ENCODE measurements at places on chromosomes 7 and 10.

DNA sequence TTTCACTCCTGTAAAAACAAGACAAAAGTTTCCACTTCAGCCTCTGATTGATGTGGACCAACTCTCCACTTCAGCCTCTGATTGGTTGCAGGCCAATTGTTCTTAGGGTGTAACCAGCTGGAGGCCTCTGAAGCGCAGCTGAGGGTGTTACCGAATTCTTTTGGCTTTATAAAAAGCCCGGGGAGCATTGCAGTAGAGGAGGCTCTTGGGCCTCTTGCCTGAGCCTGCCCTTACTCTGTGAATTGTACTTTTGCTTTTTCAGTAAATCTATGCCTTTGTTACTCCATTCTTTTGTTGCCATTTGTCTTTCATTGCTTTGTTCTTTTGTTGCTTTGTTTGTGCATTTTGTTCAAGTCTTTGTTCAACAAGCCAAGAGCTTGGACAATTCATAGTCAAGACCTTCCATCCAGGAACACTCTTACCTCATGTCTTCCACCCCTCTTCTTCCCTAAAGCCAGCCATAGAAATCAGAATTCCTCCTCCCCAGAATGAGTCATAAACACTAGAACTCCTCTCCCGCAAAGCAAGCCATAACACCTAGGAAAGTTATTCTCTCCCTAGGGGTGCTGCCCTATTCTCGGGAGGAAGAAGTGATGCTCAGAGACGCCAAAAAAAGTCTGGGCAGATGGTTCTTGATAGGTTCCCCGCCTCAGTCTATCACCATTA, 53.5 kb upstream of the ARMC3 start:
- DNase-seq: no peak

- DNase-seq: no peak
Observed at GRCh38 chr10:47043928-47044538, 132.8 kb downstream of the PTPN20 start.

- no peak for DNase-seq
Observed at GRCh38 chr10:95474228-95475002, 86.8 kb downstream of the SORBS1 start.

DNA sequence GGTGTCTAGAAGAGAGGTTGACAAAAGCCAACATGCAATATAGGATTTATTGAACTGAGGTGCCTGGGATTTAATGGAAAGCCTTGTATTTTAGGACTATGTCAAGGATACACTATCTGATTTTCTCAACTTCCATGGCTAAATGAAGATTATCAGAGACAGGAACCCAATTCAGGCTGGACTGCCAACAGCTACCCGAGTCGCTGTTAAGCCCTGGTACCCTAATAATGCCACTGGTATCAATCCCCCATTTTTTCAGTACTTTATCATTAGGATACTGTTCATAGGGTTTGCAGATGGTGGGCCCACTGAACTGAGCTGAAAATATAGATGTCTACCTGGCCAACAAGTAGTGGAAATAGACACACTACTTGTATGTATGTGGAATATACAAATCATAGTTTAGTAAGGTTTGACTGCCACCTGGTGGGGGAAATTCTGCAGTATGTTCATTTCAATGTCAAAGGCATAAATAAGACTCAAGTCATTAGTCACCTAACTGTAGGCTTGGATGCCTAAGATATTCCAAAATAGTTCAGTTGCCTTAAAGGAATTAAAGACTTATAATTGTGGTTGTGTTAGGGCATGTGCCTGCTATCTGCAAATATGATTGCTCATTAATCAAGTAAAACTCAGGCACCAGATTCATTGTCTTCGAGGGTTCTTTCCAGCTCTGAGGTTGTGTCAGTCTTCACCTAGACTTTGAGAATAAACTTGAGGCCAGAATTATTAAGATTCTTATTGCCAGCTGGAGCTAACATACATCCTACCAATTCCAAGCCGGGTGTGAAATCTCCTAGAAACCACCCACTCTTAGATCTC, 34.1 kb upstream of the NOBOX start:
- DNase-seq: peak; percentile 42

DNA sequence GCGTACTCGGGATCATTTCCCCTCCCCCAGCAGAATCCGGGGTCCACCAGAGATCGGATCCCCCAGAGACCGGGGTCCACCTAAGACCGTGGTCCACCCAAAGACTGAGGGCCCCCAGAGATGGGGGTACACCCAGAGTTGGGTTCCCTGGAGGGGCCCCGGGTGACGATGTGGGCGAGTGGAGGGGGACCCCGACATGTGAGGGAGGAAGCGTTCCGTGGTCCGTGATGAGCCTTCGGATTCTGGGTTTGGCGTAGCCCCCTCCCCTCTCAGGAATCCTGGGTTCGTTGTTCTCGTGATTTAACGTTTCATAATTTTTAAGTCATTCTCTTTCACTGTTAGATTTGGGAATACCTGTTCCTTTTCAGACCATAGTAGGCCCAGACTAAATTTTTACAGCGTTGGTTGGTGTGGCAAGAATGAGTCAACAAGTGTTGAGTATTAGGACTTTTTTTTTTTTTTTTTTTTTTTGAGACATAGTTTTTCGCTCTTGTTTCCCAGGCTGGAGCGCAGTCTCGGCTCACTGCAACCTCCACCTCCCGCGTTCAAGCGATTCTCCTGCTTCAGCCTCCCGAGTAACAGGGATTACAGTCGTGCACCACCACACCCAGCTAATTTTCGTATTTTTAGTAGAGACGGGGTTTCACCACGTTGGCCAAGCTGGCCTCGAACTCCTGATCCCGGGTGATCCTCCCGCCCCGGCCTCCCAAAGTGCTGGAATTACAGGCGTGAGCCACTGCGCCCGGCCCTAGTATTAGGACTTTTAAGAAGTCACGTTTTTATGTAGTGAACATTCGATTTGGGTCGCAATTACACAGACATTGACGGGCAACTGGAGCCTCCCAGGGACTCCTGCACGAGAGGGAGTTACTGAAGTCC, 672 bp downstream of the GTPBP4 start:
- peak; percentile 11 for DNase-seq

GRCh38 chr7:100163006-100163531, 4.5 kb upstream of the TRAPPC14 start:
- DNase-seq: no peak

DNA sequence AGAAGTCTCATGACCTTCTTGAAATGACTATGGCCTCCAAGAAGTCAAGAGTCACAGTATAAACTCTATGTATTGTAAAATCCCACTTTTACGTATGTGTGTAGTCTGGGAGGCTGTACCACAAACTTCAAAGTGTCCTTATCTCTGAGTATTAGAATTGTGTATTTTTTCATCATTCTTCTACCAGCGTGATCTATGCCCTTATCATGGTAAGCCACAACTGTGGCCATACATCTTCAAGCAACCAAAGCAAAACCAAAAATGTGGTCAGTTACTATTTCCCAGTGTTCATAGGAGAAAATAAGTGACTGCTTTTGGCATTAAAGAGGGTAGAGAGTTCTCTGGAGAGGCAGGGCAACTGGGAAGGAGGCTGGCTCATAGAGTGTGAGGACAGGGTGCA, 42.8 kb downstream of the SPOCK2 start:
- DNase-seq: no peak

DNA sequence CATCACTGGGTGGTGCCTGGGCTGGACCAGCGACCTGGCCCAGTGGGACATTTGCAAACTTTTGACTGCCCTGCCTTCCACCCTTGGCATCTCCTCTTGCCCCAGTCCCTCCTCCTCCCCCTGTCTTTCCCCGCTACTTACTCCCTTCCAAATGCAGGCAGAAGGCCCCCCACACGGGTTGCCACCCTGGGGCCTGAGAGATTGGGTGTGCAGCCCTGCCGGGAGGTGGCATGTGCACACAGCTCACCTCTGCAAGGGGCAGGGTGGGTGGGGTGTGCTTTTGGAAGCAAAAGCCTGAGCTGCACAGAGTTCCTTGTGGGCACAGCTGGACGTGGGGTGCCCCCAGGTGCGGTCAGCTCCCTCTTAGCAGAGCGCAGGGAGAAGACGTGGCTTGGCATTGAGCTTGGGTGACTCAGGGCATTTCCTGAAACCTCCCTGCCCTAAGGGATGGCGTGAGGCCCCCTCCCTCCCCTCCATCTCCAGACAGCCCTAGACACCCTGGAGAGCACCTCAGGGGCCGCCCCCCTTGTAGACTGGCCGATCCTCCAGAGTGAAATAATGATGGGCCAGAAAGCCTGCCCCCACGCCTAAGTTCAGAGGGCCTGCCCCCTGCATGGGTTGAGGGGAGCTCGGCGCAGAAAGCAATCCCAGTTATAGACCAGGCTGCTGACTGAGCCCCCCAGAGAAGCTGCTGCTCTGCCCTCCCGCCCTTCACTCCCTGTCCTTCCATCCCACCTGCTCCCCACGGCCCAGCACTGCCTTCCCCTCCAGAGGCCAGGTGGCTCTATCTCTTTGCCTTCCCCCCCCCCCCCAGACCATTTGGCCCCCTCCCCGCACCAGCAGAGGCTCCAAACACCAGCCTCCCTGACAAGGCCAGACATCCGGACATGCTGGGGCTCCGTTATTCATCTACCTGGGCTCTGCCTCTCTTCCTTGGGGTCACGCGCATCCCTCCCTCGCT, 2.3 kb upstream of the SHH start:
- no peak for DNase-seq

DNA sequence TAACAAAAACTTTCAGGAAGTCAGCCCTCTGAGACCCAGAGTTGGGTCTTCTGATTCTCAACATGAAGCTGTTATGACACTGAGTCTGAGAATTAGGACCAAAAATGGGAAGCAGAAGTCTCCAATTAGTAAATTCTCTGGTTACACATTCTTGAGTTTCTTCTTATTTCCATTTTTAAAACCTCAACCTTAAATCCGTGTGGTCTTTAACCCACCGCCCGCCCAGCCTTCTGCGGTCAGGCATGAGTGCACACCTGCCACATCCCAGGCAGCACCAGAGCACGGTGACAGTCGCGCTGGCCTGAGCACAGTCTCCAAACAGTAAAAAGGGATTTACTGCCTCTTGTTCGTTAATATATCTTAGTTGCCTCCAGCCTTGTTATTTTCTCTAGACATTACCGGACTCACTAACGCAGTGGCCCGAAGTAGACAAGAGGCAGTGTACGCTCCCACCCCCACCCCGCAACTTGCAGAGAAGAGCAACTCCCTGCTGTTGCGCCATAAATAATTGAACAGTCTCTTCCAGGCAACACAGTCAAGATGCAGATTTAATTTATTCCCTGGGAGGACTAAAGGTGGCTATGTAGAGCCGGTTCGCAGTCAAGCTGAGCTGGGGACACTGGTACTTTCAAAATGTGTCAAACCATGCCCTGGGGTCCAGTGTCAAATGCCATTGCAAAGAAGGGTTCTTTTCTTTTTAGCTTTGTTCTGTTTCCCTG, 147.0 kb upstream of the CELF2 start:
- no peak for DNase-seq

GRCh38 chr10:122044045-122044661, 55.2 kb downstream of the TACC2 start:
- DNase-seq: no peak

DNA sequence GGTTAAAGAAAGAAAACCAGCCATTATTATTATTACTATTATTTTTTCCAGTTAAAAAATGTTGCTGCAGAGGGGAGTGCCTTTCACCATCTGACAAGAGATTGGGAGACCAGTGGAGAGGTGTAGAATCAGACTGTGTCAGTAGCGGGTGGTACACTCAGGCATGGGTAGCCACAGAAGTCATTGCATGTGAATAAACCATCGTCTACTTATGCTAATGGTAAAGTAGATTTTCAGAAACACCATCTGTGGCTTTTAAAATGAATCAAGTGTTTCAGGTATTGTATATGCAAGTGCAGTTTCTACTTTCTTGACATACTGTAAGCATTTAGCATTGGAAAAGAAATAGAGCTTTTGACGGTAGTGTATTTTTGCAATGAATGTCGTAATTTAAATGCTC, 131.5 kb upstream of the SP8 start:
- no peak for DNase-seq

DNA sequence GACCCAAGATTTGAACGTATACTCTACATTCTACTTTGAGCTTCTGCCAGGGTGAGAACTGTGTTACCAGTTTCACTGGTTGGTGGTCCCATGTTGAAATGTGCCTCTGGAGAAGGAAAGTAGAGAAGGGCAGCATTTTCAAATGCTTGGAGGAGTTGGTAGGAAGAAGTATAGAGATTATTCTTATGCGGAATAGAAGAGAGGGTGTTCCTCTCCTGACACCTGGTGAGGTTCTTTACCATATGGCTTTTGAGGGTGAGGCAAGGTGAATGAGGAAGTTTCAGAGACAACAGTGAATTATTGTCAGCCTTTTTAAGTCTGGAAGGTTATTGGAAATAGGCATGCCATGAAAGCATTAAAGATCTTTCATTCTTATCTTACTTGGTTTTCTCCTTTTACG, 34.3 kb downstream of the R3HCC1L start:
- DNase-seq: no peak

DNA sequence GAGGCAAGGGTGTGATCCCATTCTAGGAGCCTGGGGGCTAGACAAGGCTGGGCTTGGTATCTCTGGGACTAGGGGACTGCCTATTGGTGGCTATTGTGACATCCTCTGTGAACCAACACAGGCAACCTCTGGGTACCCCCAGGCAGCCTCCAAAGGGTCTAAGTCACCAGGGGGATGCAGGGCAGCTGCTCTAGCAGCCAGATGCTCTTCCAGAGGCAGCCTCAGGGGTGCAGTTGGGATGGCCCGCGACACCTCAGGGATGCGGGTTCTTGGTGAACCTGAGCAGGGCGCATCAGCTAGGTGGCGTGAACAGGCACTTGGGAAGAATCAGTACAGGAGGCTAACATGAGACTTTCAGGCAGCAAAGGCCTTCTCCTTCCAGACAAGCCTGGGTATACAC, 1.6 kb upstream of the TMEM120A start:
- DNase-seq: no peak

DNA sequence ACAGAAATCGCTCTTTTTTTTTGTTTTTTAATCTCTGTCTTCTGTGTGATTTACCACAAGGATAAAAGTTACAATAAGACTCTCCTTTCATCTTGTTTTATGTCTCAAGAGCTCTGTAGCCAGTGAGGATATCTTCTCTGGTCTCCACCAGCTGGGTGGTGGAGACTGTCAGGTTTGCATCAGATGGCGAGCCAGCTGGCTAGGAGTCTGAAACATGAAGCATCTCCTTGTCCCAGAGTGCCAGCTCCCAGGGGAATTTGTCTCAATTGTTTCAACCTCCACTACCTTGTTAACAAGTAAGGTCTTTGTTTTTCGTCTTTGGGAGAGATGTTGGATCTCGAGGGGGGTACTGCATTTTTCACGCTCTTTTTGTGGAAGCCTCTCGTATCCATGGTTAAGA, 47.3 kb downstream of the FRMPD2 start:
- no peak for DNase-seq

DNA sequence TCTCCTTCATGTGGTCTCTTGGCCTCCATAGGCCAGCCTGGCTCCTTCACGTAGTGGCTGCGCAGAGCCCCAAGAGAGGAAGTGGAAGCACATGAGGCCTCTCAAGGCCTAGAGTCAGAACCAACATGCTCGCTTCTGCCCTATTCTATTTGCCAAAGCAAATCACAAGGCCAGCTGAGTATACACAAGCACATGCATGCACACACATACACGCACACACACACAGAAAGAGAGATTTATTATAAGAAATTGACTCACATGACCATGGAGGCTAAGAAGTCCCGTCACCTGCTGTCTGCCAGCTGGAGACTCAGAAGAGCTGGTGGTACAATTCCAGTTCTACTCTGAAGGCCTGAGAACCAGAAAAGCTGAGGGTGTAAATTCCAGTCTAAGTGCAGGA, 64.3 kb upstream of the NRP1 start:
- DNase-seq: no peak

All from stimulated activated CD4-positive, alpha-beta T cell treated with anti-CD3 and anti-CD28 coated beads, TNF-alpha, amount 100 ng/mL, for 24 hours (primary cell).